ENCODE measurements at places on chromosomes 1 and 21.

- DNase-seq: no peak
These were observed 8.5 kb upstream of the ERG start for GRCh38 chr21:38506661-38507281.

DNA sequence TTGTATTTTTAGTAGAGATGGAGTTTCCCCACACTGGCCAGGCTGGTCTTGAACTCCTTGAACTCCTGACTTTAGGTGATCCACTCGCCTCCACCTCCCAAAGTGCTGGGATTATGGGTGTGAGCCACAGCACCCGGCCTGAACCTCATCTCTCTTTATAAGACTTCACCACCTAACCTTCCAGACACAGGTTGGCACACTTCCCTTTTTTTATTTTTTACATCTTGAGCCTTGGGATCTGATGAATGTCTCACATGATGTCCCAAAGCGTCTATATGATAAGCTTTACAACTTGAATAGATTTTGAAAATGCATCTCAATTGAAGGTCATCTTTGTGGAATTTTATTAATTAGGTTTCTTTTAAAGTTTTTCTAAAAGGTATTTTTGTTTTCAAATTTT, 172.4 kb upstream of the IVNS1ABP start:
- DNase-seq: no peak

DNA sequence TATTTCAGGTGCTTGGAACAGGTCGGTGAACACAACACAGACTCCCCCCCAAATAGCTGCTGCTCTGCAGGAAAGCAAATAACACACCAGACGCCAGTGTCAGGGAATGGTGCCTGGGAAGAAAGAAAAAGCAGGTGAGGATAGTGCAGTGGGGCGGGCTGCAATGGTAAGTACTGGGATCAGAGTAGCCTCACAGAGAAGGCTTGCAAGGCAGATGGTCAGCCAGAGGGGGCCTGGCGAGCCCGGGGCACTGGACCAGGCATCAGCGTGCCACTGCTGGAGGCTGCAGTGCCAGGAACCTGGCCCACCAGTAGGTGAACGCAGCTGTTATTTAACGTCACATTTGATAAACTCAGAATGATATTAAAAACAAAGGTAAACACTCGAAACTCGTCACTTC, 60.0 kb downstream of the POFUT2 start:
- no peak for DNase-seq

DNA sequence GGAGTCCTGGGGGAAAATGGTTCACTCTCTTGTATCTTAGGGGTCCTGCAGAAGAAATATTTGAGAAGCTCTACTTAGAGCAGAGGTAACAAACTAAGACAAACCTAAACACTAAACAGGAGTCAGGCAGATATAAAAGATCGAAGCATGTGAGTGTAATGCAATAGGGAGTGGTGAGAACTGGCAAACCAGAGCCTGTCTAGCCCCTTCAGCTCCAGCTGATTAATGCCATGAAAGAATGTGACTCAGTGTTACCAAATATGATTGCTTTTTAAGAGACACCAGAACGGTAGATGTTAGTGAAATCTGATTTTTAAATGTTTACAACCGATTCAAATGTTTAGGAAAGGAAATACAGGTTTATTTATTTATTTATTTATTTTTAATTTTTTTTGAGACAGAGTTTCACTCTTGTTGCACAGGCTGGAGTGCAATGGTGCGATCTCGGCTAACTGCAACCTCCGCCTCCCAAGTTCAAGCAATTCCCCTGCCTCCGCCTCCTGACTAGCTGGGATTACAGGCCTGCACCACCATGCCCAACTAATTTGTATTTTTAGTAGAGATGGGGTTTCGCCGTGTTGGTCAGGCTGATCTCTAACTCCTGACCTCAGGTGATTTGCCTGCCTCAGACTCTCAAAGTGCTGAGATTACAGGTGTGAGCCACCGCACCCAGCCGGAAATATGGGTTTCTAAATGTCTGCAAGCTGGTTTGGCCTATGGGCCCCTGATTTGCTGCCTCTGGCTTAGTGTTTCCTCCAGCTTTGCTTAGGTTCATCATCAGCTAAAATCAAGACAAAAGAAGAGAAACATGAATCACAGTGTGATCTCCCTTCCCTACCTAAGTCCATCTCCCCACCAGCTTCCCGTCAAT, 12.2 kb downstream of the TXNIP start:
- no peak for DNase-seq

GRCh38 chr1:228267962-228268880, 60.4 kb downstream of the OBSCN start:
- no peak for DNase-seq

DNA sequence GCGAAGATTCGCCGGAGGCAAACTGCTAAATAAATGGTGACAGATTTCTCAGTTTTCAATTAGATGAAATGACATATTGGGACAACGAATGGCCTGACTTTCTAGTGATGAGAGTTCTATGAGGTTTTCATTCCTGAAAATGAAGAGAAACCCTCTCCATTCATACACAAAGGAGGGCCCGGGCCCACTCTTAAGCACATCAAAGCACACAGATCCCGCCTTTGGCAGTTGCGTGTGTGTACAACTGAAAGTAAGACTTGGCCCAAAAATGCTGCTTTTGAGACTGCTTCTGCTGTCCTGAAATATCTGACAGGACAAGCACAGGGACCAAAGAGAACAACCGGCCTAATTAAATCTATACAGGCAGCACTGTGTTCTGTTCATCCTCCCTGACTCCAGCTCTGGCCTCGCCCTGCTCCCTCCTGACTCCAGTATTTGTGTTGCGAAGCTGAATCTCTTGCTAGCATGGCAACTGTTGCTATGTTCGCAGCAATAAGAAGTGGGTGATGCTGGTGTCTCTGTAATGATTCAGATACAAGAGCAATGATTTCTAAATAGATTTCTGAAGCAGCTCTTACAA, 7.4 kb downstream of the LRRC53 start:
- DNase-seq: no peak

GRCh38 chr1:51520700-51521248, 1.7 kb upstream of the EPS15 start:
- DNase-seq: no peak

All from RWPE2 (cell line).